Renal cortex interstitium (tissue), 15 donors: ENCODE measurements at places on chromosomes 5 and 9. TPM values are rescaled to one million over a fixed set of nuclear protein-coding genes. Genes with fewer than 3 reads are reported as not detected.

SLC34A3 gene
- polyA plus RNA-seq = 11.6 TPM

IL3 gene
- polyA plus RNA-seq = not detected

SNAPC4 gene
- 13.6 TPM for polyA plus RNA-seq

GRXCR2 gene
- polyA plus RNA-seq = not detected

ZFP62 gene
- 59.6 TPM for polyA plus RNA-seq

AGXT2 gene
- 62.0 TPM for polyA plus RNA-seq

CRHBP gene
- 19.9 TPM for polyA plus RNA-seq

ENTREP1 gene
- polyA plus RNA-seq = 2.4 TPM

PCDH12 gene
- polyA plus RNA-seq = 17.5 TPM

MYMK gene
- polyA plus RNA-seq = not detected

GDNF gene
- polyA plus RNA-seq = 19.6 TPM

PCDHGA11 gene
- polyA plus RNA-seq = 3.9 TPM

ITGA1 gene
- 47.7 TPM for polyA plus RNA-seq

BHMT2 gene
- polyA plus RNA-seq = 38.7 TPM

DNA sequence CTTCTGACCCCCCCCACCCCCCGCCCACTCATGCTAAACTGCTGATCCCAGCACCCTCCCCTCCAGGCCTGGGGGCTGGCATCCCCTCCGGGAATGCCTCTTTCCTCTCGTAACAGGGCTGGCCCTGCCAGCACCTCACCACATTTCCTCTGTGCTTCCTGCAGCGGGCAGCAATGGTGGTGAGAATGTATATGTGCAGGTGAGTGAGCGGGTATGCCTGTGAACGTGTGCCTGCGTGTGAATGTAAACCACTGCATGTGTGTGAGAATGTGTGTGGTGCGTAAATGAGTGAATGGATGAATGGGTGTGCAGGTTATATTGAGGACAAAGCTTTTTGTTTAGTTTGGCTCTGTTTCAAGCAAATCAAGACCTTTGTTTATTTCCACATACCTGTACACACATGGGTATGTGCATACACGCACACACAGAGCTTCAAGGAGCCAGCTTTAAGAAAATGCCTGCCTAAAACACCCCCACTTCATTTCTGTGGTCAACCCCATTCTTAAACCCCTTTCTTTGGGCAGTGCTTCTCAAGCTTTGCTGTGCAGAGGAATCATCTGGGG, 95.7 kb upstream of the SHB start:
- no peak for DNase-seq

- DNase-seq = peak; percentile 80
Observed at GRCh38 chr5:176183321-176184074, 54.7 kb upstream of the SIMC1 start.

DNA sequence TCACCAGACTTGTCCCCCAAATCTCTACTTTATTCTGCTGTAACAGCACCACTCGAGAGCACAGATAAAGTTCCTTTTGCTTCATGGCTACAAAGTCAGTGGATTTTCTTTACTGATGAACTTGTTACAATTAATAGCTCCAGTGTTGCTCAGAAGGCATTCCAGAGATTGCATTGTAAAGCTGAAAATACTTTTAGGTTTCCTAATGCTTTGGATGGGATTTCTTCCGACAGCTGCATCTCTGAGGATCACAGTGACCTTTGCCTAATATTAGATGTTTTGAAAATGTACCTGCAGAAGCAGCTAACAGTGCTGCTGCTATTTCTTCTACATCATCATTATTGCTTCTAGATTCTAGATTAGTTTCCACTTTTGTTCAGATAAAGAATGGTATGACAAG, 58.8 kb upstream of the TMEM171 start:
- DNase-seq = no peak

DNA sequence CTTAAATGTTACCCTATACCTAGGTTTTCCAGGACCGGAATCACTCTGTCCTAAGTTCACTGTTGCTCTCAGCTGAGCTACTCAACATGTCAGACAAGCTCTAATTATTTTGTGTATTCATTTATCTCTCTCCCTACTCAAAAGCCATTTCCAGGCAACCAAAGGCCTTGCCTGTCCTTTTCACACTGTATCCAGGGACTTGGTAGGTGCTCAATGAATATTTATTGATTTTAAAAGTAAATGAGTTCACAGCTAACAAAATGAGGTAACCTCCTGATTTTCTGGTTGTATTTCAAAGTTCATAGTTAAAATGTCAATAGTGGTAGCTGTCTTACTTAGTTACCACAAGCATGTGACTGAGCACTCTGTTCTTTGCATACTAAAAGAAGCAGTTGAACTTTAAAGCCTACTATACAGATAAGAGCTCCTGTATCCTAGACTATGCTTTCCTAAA, 522.2 kb downstream of the ACTL7B start:
- DNase-seq = no peak

DNA sequence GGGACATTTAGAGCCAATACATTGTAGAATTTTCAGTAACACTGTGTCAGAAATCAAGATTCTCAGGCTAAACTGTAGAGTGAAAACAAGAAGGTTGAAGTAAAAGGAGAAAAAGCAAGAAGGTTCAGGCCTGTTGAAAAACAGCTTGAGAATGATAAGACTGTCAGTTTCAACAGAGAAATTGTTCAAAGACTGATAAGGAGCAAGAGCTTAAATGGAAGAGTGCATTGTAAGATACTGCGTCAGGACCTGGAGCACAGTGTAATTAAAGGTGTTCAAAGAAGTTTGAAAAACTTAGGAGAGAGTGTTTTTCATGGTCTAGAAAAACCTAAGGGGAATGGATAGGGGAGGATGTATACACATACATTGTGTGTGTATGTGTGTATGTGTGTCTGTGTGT, 408.3 kb downstream of the KDM4C start:
- DNase-seq = no peak

DNA sequence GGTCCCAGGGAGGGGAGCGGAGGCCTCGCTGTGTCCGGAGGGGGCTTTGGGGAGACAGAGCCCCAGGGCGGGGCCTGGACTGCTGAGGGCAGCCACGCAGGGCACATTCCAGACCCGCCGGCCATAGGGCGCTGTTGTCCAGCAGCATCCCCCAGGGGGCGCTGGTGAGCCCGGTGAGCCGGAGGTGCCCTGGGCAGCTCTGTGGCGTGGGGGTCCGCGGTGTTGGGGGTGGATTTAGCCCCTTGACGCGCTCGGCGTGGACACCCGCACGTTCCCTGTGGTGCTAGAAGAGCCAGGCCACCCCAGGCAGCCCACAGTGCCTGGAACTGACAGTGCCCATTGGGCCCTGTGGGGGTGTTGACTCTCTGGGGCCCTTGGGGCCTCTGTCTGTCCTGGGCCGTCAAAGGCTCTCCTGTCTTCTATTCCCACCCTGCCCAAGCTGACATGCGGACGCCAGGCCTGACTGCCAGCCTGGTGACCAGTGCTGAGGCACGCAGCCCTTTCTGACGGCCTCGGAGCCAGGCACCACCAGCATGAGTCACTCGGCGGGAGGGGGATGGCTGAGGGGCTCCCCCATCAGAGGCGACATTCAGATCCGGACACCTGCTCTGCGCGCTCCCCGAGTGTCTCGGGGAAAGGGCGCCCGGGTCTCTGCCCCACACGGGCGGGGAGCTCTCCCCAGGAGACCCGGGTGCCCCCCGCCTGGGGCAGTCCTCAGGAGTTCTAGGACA, 23.9 kb downstream of the TPPP start:
- no peak for DNase-seq

DNA sequence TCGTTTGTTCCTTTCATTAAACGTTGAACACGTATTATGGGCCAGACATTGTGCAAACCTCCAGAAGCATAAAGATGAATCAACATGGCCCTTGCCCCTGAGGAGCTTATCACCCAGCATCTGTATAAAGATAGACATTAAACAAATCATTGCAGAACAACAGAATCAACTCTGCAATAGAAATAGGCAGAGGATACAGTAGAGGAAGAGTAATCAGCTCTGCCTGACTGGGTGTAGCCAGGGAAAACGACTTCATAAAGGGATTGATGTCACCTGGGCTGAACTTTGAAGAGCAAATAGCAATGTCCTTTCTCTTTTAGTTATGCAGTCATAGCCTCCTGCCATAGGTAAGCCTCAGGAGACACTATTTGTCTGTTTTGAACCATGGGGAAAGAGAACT, 13.4 kb downstream of the RGS7BP start:
- DNase-seq = no peak

- DNase-seq = no peak
Observed at GRCh38 chr5:143244000-143244736, 159.3 kb downstream of the NR3C1 start.

- no peak for DNase-seq
Observed at GRCh38 chr9:131552030-131552429, 6.7 kb downstream of the PRRT1B start.

DNA sequence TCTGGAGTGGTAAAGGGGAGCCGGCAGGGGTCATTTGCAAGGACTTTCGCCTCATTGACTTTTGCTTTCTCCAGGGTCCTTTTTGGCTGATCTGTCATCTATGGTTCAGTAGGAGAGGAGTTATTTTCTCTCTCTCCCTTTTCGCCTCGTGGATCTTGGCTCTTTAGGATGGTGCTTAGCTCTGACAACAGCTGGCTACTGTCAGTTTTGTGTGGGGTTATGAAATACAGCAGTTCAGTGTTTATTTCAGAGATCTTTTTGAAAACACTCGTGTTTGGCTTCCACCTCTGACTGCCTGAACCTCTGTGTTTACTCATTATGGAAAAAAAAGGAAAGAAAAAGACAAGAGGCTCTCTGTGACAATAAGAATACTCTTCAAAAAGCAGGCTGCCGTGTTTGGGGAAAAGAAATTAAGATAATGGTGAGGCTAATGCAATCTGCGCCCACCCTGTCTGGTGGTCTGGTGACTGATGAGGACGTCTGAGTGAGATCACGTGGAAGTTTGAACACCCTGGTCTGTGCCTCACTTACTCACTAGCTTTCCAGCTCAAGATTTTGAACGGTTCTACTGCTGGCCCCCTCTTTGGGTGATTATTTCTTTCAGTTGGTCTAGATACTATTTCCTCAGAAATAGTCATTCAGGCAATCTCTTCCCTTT, 567.7 kb downstream of the CAAP1 start:
- no peak for DNase-seq

DNA sequence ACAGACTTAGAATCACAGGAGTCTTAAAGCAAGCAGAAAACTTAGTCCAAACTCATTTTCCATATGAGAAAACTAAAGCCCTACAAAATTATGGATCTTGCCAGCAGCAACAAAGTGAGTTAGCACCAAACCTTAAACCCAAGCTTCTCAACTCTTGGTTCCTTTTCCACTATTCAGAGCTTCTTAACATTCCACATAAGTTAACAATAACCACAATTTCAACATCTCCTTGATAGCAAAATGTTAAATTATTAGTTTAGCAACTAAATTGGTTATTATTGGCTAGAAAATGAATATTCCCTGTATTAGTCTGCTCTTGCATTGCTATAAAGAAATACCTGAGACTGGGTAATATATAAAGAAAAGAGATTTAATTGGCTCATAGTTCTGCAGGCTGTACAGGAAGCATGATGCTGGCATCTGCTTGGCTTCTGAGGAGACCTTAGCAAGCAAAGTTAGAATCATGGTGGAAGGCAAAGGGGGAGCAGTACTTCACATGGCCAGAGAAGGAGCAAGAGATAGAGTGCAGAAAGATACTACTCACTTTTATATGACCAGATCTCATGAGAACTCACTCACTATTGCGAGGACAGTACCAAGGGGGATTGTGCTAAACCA, 26.2 kb upstream of the ARSB start:
- no peak for DNase-seq

DNA sequence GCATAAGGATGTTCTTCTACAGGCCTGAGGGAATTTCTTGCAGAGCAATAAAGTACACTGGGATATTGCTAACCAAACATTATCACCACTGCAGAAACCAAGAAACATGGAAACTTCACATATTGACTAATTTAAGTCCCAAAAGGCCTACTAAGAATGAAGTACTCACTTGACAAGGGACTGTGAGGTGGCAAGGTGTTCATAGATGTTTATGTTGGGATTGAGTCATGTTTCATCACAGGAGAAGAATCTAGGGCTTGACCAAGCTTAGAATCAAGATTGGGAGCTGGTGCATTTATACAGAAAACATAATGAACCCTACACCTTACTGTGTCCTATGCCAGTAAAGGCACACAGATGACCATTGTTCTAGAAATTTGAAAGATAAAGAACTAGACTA, 56.7 kb upstream of the GAS1 start:
- no peak for DNase-seq

- DNase-seq = no peak
Observed at GRCh38 chr5:6708814-6709213, 4.4 kb upstream of the TENT4A start.

DNA sequence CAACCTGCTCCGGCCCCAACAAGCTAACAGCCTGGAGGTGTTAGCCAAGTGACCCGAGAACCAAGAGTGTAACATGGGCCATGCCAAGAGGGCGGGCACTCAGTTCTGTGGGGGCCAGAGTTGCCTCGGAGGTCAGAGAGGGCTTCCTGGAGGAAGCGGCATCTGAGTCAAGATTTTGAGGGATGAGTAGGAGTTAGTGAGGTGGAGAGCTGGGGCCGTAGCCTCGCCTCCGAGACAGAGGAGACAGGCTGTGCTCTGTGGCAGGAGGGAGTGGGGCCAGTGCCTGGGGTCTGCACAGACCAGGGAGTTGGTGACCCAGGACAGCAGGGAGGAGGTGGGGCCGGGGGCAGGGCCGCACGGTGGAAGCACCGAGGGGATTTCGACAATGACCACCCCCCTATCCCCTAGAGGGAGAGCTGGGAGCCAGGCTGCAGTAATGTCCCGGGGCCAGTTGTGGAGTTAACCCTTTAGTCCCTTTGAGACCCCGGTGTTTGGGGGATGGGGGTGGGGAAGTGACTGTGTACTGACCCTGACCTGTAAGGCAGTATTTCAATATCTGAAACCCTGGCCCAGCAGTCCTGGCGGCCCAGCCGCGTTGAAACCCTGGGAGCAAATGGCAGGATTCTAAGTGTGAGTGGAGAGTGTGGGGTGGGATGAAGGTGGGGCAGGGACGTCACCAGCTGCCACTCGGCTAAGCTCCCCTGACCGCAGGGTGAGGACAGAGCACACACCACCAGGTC, 148.7 kb upstream of the COL5A1 start:
- no peak for DNase-seq

DNA sequence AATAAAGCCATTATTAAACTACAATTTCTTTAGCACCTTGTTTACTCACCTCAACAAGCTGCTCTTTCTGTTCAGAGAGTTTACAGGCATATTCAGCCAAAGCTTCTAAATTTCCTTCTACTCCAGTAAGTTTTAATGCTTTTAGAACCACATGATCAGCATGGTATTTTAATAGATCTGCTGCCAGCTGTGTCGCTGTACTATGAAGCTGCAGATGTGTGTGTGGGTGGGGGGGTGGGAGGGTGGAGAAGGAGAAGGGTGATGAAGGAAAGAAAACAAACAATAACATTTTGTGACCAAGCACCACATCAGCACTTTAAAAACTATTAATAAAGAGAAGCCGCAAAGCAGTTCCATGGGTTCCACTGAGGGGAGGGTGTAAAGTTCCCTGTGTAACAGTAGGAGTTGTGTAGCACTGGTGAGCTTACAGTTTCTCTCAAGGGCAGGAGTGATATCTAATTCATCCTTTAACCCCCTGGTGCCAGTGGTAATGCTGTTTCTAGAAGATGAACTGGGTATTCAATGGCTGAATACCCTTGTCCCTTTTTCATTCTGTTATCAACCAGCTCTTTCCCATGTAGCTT, 38.5 kb downstream of the ABITRAM start:
- no peak for DNase-seq

- no peak for DNase-seq
Observed at GRCh38 chr5:111851631-111852548, 94.9 kb upstream of the NREP start.

GRCh38 chr9:129236441-129237145, 58.5 kb upstream of the IER5L start:
- no peak for DNase-seq

- DNase-seq = no peak
Observed at GRCh38 chr5:132681476-132681831, 7.7 kb downstream of the IL4 start.
